H9 (cell line): ENCODE measurements at places on chromosomes 16 and 17. TPM values are rescaled to one million over a fixed set of nuclear protein-coding genes. Genes with fewer than 3 reads are reported as not detected.
A peak's percentile ranks its signal among the peaks of the same experiment; 100 is the strongest.

DNA sequence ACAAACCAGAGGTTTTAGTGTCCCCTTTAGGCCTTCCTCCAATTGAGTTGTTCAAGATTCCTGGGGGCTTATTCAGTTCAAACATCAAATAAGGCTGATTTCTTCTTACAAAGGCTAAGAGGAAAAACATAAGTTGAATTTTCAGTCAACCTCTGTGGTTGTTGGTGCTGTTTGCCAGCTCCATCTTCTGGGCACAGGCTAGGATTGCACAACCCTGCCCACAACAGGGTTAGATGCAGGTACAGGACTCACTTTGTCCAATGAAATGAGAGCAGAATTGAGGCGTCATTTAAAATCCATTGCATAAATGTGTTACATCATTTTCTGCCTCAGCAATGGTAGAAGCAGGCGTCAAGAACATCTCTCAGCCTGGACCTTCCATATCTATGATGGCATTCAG, 173.3 kb downstream of the PMP22 start:
- DNase-seq = no peak

Gene TLCD2
- 1.3 and 1.5 TPM in 2 replicates for total RNA-seq

Gene GP1BA
- total RNA-seq = not detected in 2 replicates

Gene CHST5
- total RNA-seq = 0.11 TPM in 1 of 2 replicates, not detected in the other

GRCh38 chr17:42681976-42682721, at the start of gene CNTNAP1:
Gene CNTNAP1, plus strand, starts transcription at chr17:42682531. Its CDS starts 299 bp downstream, at chr17:42682830.
- peak; percentile 80 for DNase-seq

DNA sequence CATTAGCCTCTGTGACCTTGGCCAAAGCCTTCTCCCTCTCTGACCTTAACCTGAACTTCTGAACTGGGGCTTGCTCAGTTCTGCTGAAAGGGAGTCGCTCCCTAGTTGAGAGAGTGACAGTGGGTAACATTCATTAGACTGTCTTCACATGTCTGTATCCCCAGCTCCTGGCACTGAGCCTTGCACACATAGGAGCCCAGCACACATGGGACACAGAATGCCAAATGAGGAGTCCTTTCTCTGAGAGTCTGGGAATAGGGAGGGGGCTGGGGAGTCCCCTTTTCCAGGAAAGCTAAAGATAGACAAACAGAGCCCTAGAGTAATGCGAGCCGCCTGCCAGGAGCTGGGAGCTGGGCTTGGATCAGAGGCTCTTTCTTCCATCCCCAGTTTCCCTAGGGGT, 2.5 kb downstream of the TAC4 start:
- no peak for DNase-seq

Gene PDILT
- total RNA-seq = not detected in 2 replicates

Gene AANAT
- total RNA-seq = 0.15 and 0.55 TPM in 2 replicates

DNA sequence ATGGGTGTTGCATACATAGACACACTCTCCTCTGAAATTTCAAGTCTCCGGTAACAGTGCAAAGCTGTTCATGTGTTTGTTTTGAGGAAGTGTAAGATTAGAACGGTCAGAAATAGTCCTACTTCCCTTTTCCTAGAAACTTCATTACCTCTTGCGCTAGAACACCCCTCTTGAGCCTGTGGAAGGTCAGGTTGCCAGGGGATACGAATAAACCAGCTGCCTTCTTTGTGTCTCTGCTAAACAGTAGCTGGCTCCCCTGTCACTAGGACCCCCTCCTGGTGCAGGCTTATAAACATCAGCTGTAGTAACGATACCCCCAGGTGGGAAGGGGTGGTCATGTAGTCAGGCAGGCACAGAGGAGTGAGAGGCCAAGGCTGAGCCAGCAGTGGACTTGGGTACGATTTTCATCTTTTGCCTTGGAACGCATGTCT, 113.4 kb upstream of the RCVRN start:
- DNase-seq = no peak

- DNase-seq = no peak
Observed at GRCh38 chr17:71113347-71113746, 944.0 kb downstream of the KCNJ2 start.

DNA sequence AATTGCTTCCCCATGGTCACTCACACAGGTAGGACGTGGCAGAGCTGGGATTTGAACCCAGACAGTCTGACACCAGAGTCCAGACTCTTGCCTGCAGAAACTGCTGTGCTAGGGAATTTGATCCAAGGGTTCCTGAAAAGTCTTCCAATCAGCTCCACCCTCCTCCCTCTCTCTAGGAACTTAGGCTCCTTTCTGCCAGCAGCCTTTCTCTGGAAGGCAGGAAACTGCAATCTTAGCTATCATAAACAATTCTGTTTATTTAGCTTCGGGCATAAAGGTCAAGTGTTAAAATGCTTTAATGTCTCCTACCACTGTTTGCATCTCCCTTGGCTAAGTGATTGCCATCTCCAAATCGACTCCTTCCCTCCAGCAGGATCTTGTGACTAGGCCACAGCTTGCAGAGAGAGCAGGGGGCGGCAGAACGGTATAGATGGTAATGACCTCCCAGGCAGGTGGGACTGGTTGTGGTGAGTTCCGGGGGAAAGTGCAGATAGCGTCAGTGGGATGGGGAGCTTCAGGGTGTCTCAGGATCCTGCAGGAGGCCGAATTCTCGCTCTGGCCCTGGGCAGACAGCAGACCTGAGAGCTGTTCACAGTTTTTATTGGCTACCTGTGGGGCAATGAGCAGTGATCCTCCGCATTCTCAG, 882.4 kb upstream of the EEF2KMT start:
- peak; percentile 45 for DNase-seq

- DNase-seq = no peak
Observed at GRCh38 chr17:35291802-35292201, 48.9 kb downstream of the SLFN5 start.

GRCh38 chr16:84643674-84644073, 4.6 kb upstream of the KLHL36 start:
- DNase-seq = no peak

DNA sequence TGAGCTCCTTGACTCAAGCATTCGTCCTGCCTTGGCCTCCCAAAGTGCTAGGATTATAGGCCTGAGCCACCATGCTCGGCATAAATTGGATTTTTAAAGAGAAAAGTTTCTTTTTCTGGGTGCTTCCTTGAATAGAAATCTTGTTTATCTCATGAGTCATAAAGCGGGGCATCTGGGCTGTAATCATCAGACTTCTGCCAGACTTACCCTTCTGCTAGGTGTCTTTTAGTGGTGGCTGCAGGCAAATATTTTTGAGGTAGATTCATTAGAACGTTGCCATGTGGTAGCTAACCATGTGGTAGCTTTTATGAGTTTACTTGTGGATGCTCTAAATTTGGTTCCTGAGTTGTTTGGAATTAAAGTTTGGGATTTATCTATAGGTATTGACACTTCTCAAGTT, 13.4 kb downstream of the PGS1 start:
- DNase-seq = no peak

GRCh38 chr17:34913001-34913400, 48.3 kb downstream of the CCT6B start:
- peak; percentile 55 for DNase-seq

GRCh38 chr17:35068249-35068648, 4.7 kb upstream of the RFFL start:
- no peak for DNase-seq

DNA sequence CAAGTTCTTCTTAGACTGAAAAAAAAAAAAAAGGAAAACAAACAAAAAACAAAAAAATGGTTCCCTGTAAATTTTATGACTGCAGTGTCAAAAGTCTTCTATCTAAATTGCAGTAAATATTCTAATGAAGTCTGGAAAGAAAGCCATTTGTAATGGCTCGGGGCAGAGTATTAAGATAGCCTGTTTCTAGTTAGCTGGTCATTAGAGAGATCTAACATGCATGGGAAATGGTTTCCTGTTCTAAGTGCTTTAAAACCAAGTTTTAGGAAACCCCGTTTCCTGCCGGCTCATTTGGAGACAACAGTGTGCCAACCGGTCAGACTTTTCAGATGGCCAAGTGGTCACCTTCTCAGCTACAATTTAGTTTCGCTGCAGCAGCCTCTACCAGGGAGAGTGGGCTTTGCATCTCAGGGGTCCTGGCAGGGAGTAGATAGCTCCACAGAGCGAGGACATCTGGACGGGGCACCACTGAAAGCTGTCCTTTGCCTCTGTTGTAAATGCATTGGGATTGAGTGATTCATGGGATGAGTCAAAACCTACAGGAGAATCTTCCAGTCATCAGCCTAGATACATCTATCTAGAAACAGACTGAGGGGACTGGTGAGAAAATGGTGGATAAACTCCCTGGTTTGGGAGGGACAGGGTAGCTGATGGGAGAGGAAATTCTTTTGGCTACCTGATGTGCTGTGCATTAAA, 473.2 kb upstream of the SALL1 start:
- no peak for DNase-seq

- no peak for DNase-seq
Observed at GRCh38 chr16:85360323-85361277, 248.3 kb upstream of the CIBAR2 start.

DNA sequence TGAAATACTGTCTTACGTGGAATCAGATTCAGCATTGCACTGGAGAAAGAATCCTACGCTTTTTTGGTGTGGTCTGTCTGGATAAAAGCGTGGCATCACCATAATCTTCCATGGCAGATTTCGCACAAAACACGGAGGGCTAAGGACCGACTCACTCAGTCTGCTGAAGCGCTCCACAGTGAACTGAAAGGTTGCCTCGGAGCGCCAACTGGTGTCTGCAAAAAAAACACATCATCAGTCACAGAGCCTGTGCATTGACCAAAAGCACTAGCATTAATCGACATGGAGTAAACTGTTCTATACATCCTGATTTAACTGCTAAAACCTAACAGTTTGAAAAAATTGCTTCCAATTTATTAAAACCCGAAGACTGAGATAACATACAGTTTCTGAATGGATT, 40.5 kb downstream of the USP7 start:
- no peak for DNase-seq

DNA sequence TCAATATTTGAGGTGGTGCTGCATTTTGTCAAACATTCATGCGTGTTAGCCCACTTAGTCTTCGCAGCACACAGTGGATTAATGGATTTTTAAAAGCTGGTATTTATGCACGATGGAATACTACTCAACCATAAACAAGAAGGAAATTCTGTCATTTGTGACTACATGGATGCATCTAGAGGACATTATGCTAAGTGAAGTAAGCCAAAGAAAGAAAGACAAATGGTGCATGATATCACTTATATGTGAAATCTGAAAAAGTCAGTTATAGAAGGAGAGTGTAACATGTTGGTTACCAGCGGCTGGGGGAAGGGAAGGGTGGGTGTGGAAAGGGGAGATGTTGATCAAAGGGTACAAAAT, 23.0 kb downstream of the HMOX2 start:
- no peak for DNase-seq

Gene TAC4
- not detected in 2 replicates for total RNA-seq

Gene AATK
- total RNA-seq = 2.3 and 2.4 TPM in 2 replicates

Gene CCL1
- total RNA-seq = not detected in 2 replicates

- no peak for DNase-seq
Observed at GRCh38 chr17:40705584-40705983, 2.0 kb upstream of the KRT24 start.

DNA sequence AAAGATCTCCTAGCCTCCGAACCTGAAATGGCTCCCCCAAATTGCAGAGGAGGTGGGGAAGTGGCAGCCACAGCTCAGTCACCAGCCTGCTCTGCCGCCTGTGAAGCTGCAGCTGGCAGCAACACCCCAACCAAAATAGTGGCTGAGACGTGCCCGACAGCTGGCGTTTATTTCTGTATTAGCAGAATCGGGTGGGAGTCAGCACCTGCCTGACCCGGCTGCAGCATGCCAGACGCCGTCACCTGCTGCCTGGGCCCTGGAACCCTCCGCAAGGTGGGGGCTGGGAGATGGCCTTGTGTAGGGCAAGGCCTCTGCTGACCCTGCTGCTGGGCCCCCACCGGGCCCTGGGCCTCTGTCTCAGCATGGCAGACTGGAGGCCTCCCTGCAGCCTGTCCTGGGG, 17.5 kb upstream of the PABPN1L start:
- DNase-seq = no peak

Gene DOC2B
- total RNA-seq = 1.9 and 2.1 TPM in 2 replicates

Gene ABCC12
- 0.09 TPM in 1 of 2 replicates, not detected in the other for total RNA-seq

Gene GAA
- total RNA-seq = 28.9 and 30.3 TPM in 2 replicates

Gene MT1M
- 1.4 and 2.5 TPM in 2 replicates for total RNA-seq

Gene ZSCAN10
- total RNA-seq = 207 and 212 TPM in 2 replicates

Gene CARD14
- 0.24 and 0.35 TPM in 2 replicates for total RNA-seq

DNA sequence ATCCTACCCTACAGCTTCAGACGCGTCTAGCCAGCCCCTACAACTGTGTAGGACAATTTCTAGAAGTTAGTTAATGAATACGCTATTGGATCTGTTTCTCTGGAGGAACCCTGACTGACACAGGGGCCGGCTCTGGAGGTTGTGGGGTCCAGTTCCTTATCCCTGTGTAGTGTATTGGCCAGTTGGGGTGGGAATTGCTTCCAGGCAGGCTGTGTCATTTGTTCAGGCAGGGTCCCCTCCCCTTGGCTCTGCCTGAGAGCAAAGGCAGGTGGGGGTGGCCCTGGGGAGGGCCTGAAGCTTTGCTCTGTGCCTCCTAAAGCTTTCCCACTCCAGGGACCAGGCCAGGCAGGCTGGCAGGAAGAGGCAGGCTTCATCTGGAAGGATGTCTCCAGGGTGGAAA, 11.7 kb upstream of the CETP start:
- DNase-seq = no peak

DNA sequence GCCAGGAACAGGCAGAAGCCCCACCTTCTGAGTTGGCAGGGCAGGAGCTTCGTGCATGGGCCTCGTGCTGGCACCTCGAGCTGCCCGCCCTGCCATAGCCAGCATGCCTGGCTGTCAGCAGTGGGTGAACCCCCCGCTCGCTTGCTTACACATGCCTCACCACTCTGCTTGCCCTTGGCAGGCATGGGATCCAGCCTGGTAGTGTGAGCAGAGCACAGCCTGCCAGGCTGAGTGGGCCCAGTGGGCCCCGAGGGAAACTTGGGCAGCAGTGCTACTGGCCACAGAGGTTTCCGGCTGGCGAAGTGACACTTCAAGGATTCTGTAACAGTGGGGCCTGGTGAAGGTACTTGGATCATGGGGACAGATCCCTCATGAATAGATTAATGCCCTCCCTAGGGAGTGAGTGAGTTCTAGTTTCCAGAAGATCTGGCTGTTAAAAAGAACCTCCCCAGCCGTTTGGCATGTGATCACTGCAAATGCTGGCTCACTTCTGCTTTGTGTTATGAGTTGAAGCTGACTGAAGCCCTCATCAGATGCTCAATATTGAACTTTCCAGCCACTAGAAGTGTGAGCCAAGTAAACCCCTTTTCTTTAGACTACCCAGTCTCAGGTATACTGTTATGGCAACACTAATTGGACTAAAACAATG, 114.7 kb downstream of the BCAS3 start:
- DNase-seq = no peak

DNA sequence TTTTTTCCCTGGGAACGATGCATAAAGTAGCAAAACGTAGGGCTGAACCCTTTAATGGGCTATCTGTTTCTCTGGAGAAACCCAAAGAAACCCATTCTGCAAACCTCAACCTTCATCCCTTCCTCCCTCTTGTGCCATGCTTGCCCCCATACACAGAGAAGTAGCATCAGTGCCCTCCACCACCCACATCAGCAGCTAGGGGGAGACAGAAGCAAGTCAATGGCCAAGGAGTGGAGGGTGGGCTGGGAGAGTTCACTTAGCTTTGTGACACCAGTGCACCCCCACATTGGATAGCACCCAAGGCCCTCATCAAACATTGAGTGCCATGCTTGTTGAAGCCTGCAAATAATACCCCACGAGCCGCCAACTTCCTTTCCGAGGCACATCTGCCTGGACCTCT, 282.4 kb downstream of the ABCC12 start:
- no peak for DNase-seq
